Left lung (tissue), 14 donors: ENCODE measurements at places on chromosomes 13 and 19. TPM values are rescaled to one million over a fixed set of nuclear protein-coding genes. Genes with fewer than 3 reads are reported as not detected.

Gene RNF17
- polyA plus RNA-seq = not detected

Gene MATK
- 2.2 TPM for polyA plus RNA-seq

Gene CBARP
- 1.3 TPM for polyA plus RNA-seq

DNA sequence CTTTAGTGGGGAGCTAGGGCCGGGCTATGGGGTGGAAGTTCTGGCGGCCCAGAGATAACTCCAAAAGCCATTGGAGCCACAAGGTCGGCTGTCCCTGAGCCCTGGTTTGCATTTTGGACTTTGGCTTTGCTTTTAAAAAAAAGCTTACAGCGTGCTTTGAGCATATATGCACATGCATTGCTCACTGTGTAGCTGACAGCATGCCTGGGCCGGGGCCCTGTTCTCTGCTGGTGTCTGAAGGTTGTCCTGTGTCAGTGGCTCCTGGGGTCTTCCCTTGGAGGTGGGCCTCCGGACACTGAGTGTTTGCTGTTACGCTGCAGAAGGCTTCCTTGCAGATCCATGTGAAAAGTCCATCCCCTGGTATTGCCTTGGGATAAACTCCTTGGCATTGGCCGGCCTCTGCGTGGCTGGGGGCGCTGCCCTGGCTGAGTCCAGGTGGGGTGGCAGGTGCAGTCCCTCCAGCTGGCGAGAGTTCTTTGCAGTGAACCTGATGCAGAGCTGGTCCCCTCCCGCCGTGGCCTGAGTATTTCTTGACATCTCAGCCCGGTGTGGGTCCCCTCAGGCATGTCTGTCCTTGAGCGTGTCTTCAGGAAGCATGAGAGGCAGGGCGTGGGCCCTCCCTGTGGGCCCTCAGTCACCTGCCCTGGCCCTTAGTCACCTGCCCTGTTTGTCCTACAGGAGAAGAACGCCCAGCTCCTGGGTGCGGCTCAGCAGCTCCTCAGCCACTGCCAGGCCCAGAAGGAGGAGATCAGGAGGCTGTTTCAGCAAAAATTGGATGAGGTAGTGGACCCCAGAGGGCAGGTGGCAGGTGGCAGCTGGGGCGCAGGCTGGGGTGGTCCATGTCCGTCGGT is 23.0 kb downstream of the PLEKHJ1 start:
- DNase-seq = peak; percentile 59

GRCh38 chr19:11194656-11195558 is 2.4 kb downstream of the KANK2 start:
- DNase-seq = no peak

Gene RHPN2
- polyA plus RNA-seq = 10.1 TPM
